ENCODE measurements at places on chromosomes 13 and 19.

DNA sequence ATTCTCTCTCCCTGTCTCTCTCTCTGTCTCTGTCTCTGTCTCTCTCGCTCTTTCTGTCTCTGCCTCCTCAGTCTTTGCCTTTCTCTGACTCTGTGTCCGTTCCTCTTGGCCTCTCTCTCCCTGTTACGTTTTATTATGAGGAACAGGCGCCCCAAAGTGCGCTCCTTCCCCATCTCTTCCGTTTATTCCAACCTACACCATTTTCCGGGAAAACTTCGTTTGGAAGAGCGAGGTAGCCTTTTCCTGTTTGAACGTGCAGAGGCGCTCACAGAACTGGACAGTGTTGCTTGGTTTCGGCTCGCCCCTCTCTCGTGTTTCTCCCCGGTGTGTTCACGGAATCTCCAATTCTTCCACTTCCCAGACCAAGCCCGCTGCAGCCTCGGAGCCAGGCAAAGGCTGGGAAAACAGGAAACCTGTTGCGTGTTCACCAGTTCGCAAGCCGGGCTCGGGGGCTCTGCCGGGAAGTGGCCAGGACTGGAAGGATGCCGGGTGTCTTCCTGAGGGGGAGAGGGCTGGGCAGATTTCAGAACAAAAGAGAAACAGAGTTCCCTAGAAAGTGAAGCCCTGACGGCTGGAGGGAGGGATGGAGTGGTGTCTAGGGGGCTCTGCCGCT lies 605 bp downstream of the TMEM255B start:
- DNase-seq = peak; percentile 37

GRCh38 chr19:23203841-23204344 lies 46.3 kb downstream of the ZNF724 start:
- DNase-seq = no peak

- DNase-seq = no peak
Observed at GRCh38 chr13:105118426-105118985, 1417.0 kb downstream of the EFNB2 start.

DNA sequence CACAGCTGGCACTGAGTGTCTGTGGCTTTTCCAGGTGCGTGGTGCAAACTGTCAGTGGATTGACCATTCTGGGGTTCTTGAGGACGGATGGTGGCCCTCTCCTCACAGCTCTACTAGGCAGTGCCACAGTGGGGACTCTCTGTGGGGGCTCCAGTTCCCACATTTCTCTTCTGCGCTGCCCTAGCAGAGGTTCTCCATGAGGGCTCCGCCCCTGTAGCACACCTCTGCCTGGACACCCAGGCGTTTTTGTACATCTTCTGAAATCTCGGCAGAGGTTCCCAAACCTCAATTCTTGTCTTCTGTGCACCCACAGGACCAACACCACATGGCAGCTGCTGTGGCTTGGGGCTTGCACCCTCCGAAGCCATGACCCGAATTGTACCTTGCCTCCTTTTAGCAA lies 9.2 kb downstream of the ZNF627 start:
- no peak for DNase-seq

GRCh38 chr19:45440259-45440638 lies 16.5 kb upstream of the ERCC1 start:
- no peak for DNase-seq

- DNase-seq = no peak
Observed at GRCh38 chr13:107099661-107100060, 531.7 kb upstream of the ARGLU1 start.
